CD4-positive, alpha-beta T cell treated with Interleukin-15 for 1 hour (primary cell): ENCODE measurements at places on chromosomes 6 and 20.

GRCh38 chr20:2799688-2800520, 523 bp downstream of the CPXM1 start:
- DNase-seq = no peak

- no peak for DNase-seq
These were observed 25.5 kb upstream of the SMIM26 start for GRCh38 chr20:18541741-18542140.

GRCh38 chr6:25312034-25312620, 33.0 kb downstream of the CARMIL1 start:
- no peak for DNase-seq

- DNase-seq = no peak
These were observed 86.5 kb upstream of the MYL9 start for GRCh38 chr20:36454698-36455427.

DNA sequence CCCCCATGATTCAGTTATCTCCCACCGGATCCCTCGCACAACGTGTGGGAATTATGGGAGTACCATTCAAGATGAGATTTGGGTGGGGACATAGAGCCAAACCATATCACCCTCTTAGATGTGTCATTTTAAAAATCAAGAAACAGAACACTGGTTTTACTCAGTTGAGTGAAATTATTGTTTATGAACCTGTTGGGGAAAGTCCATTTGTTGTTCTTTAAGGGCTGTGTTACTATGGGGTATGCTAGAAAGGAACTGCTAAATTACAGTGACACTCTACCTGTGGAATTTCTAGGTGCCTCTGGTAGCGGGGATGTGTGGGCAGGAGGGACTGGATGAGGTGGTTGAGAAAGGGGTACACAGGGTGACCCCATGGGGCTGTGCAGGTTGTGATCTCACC, 28.9 kb downstream of the STX11 start:
- DNase-seq = no peak
